Hematopoietic multipotent progenitor cell treated with erythropoietin and hydrocortisone succinate and interleukin-3 and kit ligand, for 4 days (in vitro differentiated cells): ENCODE measurements at places on chromosomes 12 and 14.
A peak's percentile ranks its signal among the peaks of the same experiment; 100 is the strongest.

DNA sequence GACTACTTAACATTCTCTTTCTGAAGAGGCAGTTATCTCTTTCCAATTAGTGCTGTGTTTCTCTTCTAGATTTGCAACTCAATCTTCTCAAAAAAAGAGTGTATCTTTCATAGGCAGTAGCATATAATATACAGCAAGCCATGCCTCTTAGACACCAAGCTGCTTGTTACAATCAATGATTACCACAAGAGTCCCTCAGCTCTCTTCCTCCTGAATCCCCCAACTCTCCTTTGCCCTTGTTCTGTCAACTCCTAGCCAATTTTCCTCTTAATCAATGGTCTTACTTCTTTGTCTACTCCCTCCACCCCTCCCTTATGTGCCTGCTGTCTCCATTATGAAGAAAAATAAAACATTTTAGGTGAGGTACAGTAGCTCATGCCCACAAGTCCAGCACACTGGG is 2.6 kb downstream of the TMTC1 start:
- no peak for DNase-seq

DNA sequence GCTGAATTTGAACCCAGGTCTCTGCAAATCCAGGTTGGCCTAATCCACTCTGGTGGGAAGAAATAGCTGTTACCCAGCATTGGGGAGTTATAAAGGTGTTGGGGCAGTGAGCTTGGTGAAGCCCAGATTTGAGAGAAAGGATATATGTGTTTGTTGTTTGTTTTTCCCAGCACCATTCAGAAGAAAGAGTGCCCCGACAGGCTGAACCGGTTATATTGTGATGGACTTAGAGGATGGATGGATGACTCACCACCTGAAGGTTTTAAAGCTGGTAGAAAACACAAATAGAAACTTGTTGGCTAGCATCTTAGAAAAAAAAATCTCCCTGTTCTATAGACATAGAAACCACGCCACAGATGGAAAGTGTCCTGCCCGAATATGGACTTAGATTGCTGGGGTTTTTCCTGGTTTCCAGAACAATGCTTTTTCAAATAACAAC is 404.6 kb downstream of the MED13L start:
- no peak for DNase-seq

GRCh38 chr14:60396718-60397343 is 89.0 kb downstream of the C14orf39 start:
- DNase-seq: no peak

DNA sequence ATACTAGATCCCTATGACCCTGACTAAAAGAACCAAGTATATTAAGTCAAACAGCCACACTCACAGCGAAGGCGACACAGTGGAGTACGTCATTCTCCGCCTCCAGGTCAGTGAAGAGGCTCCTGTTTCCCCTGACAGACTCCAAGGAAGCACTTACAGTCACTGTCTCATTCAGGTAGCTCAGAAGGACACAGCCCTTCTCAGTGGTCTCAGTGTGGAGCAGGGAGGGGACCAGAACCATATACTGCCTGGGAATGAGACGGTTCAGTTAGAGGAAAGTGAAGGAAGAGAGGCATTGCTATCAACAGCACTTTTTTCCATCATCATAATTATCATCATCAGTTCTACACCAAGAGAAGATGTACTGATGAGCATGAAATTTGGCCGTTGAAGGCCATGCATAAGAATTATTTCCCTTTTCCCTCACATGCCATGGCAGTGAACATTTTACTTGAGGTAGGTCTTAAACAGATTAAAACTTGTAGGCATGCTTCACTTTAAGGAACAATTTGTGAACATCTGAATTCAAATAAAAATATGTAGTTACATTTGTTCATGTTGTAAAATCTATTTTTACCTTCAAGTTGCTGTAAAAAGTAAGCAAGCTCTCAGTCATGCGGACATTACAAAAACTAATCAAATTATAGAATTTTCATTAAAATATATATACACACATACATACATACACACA is 2.3 kb downstream of the A2M start:
- DNase-seq: no peak

- no peak for DNase-seq
Measured at GRCh38 chr12:53644133-53644532, 18.0 kb upstream of the ATF7 start.

DNA sequence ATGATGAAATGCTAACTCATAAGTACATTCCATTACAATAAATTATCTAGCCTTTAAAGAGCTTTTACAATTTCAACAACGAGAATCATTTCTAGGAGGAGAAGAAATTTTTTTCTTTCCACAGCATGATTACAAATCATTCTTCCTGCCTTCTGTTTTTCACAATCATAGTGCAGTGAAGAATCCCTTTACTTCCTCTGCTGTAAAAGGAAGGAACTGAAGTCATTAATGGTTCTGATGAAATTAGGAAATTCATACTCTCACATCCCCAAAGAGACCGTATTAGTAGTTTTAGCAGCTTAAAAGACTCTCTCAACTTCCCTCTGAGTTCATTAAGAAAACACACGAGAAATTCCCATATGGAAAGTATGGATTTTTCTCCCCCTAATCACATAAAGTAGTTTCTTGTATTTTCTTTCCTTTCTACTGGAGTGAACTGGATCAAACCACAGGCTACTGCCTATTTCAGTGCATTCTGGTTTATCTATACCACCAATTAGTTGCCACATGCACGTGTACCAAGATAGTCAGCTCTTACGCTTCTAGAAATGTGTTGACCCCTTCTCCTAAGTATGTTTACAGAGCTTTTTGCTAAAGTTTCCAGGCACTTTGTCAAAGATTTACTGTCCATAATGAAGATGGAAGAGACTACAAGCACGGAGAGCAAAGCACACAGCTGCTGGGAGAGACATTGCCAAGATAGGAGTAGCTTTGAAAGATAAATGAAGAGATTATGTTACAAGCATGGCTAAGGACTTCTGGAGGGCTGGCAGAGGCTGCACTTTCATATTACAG is 58.9 kb upstream of the KITLG start:
- peak; percentile 4 for DNase-seq
